Hippocampal formation (tissue), 2 donors: ENCODE measurements at places on chromosomes 11 and 22.
A peak's percentile ranks its signal among the peaks of the same experiment; 100 is the strongest.

DNA sequence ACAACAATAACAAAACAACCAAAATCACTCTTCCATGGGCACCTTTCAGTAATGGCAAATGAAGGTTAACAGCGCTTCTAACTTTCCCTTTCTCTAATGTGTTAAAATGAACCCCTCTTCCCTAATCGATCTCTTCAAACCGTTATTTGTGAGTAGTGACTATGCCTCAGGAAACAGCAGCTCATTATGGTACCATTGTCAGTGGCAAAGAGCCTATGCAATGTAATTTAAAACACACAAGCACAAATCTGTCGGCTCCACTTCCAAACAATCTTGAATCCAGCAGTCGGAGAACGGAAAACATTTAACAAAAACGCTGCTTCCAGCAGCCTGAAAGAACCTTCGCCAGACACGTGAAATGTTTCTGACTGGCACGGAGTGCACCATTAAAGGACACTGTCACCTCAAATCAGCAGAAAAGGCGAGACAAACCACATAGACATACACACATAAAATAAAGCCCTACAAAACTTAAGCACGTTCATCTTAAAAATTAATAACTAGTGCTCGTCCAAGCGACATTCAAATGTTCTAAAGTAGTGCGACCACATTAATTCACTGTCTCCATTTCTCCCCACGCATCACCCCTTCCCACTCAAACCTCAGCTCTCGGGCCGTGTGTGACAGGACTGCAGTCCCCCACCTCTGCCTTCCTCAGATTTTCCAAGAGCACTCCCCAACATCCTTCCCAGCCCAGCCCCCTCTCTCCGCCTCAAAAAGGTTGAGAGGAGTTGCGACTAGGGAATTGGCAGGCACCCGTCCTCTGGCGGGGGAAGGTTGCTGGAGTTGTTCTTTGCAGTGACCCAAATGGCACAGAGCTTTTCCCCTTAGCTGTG lies 748 bp downstream of the RAB30 start:
- DNase-seq = peak; percentile 61

- no peak for DNase-seq
Measured at GRCh38 chr11:132158091-132158490, 787.7 kb downstream of the NTM start.

DNA sequence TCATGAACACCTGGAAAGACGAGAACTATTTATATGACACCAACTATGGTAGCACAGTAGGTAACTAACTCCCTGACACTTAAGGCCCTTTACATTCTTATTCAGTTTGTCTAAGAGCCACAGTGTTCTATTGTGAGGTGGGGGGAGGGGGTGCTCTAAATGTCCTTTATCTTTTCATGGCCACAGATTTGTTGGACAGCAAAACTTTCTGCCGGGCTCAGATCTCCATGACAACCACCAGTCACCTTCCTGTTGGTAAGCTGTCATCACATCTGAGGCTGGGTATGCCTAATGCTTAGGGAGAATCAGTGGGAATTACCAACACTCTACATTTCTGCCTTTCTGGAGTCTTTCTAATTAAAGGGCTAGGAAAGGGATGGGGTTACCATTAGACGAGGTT lies 30.7 kb downstream of the EHF start:
- no peak for DNase-seq

DNA sequence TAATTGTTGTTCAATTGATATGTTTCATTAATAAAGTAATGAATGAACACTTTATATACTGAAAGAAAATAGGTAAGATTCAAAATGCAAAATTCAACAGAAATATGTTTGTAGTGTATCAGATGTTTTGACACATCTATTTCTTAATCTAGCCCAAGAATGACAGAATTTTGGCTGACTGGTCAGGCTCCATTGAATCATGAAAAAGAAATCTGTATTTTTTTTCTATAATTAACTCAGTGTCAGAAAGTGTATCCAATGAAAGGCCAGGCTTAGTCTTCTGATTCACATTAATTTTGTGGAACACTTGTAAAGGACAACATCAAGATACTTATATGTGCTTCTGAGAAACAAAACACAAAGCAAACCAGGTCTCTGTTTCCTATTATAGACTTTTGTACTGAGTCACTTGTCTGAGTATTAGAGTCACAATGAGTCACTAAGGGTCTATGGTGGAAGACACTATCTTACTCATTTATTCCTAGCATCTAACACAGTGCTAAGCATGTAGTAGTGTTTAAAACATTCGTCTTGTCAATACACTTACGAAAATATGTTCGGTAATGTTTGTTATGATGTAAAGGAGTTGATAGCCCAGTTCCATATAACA lies 297.7 kb upstream of the CCDC90B start:
- DNase-seq = no peak

- no peak for DNase-seq
Measured at GRCh38 chr11:27553186-27553585, 46.6 kb upstream of the LIN7C start.

GRCh38 chr11:35387111-35387982 lies 32.0 kb downstream of the SLC1A2 start:
- DNase-seq = no peak

GRCh38 chr11:87338046-87338639 lies 300.4 kb downstream of the TMEM135 start:
- no peak for DNase-seq

- no peak for DNase-seq
Measured at GRCh38 chr22:27986459-27986858, 67.4 kb upstream of the PITPNB start.

DNA sequence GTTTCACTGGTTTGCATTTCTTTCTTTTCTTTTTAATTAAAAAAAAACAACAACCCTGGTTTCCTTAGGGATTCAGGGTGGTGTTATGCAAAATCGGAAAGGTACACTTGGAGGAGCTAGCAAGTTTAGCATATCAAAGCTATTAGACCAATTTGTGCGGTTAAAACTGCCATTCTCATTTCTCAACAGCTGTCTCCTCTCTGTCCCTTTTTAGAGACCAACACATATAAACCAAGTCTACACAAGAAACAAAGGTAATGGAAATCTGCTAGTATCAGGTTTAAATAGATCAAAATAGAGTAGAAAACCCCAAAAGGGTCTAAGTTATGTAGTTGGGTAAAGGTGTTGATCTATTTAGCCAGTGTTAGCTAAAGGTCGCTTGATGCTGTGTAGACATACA lies 1.7 kb upstream of the SESN3 start:
- no peak for DNase-seq

- no peak for DNase-seq
Measured at GRCh38 chr11:33633251-33634003, 67.2 kb downstream of the C11orf91 start.

DNA sequence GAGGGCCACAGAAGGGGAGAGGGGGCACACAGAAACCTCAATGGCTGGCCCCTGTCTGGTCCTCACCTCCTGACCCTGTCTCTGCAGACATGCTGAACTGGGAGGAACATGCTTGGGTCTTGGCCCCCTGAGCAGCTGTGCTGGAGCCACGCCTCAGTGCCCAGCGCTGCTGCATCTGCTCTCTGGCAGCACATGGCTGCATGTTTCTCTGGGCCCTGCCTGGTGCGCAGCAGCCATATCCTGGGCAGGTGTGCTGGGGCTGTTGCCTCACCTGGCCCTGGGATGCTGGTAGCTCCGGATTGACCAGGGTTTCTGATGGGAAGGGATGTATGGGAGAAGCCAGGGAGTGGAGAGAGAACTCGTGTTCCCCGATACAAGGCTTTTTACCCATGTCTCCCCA lies 248.0 kb downstream of the ST3GAL4 start:
- DNase-seq = no peak

- DNase-seq = no peak
Measured at GRCh38 chr11:22458161-22458560, 120.0 kb downstream of the SLC17A6 start.
